ENCODE measurements at places on chromosomes 16 and 17. TPM values are rescaled to one million over a fixed set of nuclear protein-coding genes. Genes with fewer than 3 reads are reported as not detected.

PPP1R27 gene
- total RNA-seq: not detected

NOD2 gene
- not detected for total RNA-seq

CYLD gene
- 15.6 TPM for total RNA-seq

MYH8 gene
- not detected for total RNA-seq

IL34 gene
- total RNA-seq: 0.66 TPM

PTGES3L gene
- total RNA-seq: 1.4 TPM

CAVIN1 gene
- 414 TPM for total RNA-seq

DLX4 gene
- 3.3 TPM for total RNA-seq

KRT32 gene
- not detected for total RNA-seq

MYL11 gene
- not detected for total RNA-seq

TP53TG3C gene
- 0.31 TPM for total RNA-seq

TMC8 gene
- total RNA-seq: 0.29 TPM

CFAP97D1 gene
- 0.07 TPM for total RNA-seq

TPSD1 gene
- total RNA-seq: not detected

GAS2L2 gene
- 0.08 TPM for total RNA-seq

KRTAP1-1 gene
- total RNA-seq: not detected

SLC47A1 gene
- 22.7 TPM for total RNA-seq

KRTAP17-1 gene
- not detected for total RNA-seq

OR3A3 gene
- not detected for total RNA-seq

CASKIN1 gene
- 0.74 TPM for total RNA-seq

TNRC6A gene
- 23.2 TPM for total RNA-seq

STAC2 gene
- 0.12 TPM for total RNA-seq

MMP15 gene
- 22.2 TPM for total RNA-seq

ITGA3 gene
- 435 TPM for total RNA-seq

POLR3E gene
- total RNA-seq: 29.9 TPM
